ENCODE measurements at places on chromosomes 2 and 18.
A peak's percentile ranks its signal among the peaks of the same experiment; 100 is the strongest.

DNA sequence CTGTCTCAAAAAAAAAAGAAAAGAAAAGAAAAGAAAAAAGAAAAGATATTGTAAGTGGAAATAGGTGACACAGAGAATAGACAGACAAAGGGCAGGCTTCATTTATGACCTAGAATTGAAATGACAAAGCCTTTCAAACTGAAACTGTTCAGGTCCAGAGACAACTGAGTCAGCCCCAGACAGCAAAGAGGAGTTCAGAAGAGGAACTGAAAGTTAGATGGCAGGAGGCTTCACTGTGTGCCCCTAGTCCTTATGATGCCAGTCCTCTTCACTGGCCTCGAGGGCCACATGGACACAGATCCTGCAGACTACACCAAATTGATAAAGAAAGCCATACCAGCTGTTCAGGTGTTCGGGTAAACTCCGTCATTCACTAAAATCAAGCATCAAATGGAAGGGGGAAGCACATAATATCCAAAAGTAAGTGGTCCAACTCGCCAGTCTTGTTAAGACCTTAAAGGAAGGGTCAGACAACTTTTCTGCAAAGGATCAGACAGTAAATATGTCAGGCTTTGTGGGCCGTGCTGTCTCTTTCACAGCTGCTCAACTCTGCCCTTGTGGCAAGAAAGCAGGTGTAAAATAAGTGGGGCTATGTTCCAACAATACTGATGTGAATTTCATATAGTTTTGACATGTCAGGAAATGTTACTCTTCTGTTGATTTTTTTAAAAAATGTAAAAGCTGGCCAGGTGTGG, 231.9 kb upstream of the MGAT5 start:
- DNase-seq, result no peak
- peaks cover 5% of the 10 kb centered on the region for H3K4me1 ChIP-seq
- H3K4me3 ChIP-seq, result no peak overlapping the region
- no peaks in the 10 kb centered on the region for H3K36me3 ChIP-seq
- no peaks in the 10 kb centered on the region for H3K27me3 ChIP-seq
- H3K27ac ChIP-seq, result no peak overlapping the region

- no peaks in the 10 kb centered on the region for H3K4me1 ChIP-seq
- no peaks in the 10 kb centered on the region for H3K27me3 ChIP-seq
- H3K27ac ChIP-seq, result no peak overlapping the region
- H3K36me3 ChIP-seq, result no peaks in the 10 kb centered on the region
- H3K4me3 ChIP-seq, result no peak overlapping the region
Observed at GRCh38 chr2:148391324-148391723, 253.2 kb upstream of the EPC2 start.

GRCh38 chr18:5857180-5857579, 38.1 kb downstream of the TMEM200C start:
- no peaks in the 10 kb centered on the region for H3K27me3 ChIP-seq
- DNase-seq, result no peak
- no peak overlapping the region for H3K4me3 ChIP-seq
- H3K27ac ChIP-seq, result no peak overlapping the region

DNA sequence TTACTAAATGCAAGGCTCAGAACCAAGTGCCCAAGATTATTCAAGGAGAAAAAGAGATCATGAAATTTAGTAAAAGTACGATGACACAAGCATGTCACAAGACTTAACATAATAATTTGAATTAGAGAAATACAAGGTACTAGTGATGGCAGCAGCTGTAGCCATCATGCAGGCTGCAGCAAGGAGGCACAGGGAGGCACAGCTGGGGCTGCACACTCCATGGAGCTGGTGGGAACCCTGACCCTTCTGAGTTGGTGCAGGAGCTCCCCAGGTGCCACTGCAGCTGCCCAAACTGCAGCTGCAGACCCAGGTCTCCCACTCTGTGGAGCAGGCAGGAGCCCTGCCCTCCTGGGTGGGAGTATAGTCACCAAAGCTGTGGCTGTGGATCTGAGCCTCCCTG, 46.0 kb downstream of the COL3A1 start:
- no peak overlapping the region for H3K4me3 ChIP-seq
- peaks cover 3% of the 10 kb centered on the region for H3K4me1 ChIP-seq
- H3K27me3 ChIP-seq, result no peaks in the 10 kb centered on the region
- no peak overlapping the region for H3K27ac ChIP-seq
- no peaks in the 10 kb centered on the region for H3K36me3 ChIP-seq
- DNase-seq, result no peak

- no peak overlapping the region for H3K4me3 ChIP-seq
- peak; percentile 65 for DNase-seq
Observed at GRCh38 chr2:54161660-54162424, 46.4 kb downstream of the ACYP2 start.

DNA sequence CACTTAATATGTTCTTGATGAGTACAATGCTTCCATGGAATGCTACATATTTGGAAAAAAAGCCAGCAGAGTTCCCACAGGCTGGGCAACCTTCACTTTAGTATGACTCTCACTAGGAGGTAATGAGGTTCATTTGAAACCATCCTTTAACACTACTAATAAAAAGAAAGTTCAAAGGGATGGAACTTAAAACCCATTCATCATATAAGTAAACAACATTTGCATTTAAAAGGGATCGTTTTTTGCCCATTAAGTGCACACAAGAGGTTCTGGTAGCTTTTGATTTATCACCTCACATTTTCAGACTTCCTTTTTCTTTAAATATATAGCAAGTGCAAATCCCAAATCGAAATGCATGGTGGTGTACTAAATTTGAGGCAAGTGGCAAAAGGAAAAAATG, 270.8 kb upstream of the DCC start:
- no peak overlapping the region for H3K4me3 ChIP-seq
- no peaks in the 10 kb centered on the region for H3K36me3 ChIP-seq
- DNase-seq, result no peak
- H3K27me3 ChIP-seq, result no peaks in the 10 kb centered on the region
- H3K4me1 ChIP-seq, result no peaks in the 10 kb centered on the region

DNA sequence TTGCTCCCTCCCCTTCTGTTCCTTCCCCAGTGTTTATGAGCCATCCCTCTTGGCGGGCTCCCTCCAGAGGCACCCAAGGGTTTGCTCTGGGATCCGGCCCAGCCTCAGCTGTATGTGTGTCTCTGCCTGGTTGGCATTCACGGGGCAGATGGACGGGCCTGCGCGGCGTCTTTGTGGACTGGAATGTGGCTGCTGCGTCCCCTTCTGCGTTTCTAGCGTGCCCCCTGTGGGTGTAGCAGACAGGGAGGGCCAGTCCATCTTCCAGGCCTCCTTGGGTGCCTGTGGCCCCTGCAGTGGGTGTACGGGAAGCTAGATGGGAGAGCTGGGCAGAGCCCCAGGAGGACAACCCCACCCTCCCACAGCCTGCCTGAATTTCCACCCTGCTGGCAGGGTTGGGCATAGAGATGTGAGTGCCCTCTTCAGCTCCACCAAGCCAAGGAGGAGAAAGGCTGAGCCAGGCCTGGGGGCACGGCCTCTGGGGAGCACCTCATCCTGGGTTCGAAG, 15.7 kb downstream of the GPC1 start:
- H3K27ac ChIP-seq, result no peak overlapping the region
- H3K4me3 ChIP-seq, result no peak overlapping the region
- H3K36me3 ChIP-seq, result peaks cover 1% of the 10 kb centered on the region

DNA sequence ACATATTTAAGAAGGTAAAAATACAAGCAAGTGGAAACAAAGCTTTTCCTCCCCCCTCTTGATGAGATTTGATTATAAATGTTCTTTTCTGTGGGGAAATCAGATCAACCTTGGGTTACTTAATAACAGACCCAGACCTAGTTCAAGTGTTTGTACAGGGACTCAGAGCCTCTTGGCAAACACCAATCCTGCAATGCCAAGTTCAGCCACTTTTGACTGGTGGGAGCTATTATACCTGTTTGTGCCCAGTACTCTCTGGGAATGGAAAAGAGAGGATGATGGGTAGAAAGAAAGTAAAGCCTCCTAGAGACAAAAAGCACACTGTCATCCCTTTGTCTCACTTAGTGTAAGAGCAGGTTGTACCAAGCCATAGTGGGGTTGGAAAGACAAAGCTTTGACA, 63.8 kb upstream of the EPHA4 start:
- no peak for DNase-seq
- H3K4me3 ChIP-seq, result no peak overlapping the region
- no peak overlapping the region for H3K27ac ChIP-seq
- H3K4me1 ChIP-seq, result no peaks in the 10 kb centered on the region

All from muscle of leg (tissue), 16 donors.